ENCODE measurements at places on chromosomes 2 and 18. TPM values are rescaled to one million over a fixed set of nuclear protein-coding genes. Genes with fewer than 3 reads are reported as not detected.

DNA sequence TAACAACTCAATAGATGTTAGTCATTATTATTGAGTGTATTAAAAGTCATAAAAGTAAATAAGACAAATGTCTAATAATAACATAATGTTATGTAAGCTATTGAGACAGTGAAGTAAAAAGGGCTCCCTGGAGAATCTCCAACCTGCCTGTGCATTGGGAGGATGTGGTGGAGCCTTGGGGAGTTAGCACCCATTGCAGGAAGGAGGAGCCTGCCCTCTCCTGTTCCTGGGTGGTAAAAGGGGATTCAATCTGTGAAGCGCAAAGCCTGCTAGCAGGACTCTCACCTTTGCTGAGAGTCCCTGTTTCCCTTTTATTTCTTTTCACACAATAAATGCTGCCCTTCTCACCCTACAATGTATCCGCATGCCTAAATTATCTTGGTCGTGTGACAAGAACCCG lies 206.1 kb downstream of the RAB3GAP1 start:
- no peak for DNase-seq

DNA sequence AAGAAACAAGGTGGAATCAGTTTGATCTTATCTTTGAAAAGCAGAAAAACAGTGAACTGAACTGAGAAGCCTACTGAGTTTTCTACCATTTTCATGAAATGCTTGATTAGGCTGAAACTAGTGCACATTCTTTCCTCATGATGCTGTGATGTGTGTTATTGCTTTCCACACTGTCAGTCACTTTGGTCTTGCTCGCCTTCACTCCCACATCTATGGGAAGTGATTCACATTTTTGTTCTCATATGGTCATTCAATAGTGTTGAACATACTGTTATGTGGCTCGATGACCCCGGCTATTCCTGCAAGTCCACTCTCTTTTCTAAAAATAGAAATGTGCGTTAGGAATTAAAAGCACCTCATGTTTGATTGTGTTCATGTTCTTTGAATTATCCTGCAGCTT lies 129.7 kb downstream of the TGIF1 start:
- peak; percentile 30 for DNase-seq

- peak; percentile 89 for DNase-seq
Observed at GRCh38 chr2:130376433-130377293, 20.8 kb downstream of the PTPN18 start.

The SPDYA gene
- total RNA-seq, result 0.76 TPM

- peak; percentile 76 for DNase-seq
Observed at GRCh38 chr2:43225788-43226557, 433 bp downstream of the ZFP36L2 start.

GRCh38 chr2:221005338-221005737 lies 566.8 kb downstream of the EPHA4 start:
- DNase-seq, result no peak

The IWS1 gene
- 38.3 TPM for total RNA-seq

DNA sequence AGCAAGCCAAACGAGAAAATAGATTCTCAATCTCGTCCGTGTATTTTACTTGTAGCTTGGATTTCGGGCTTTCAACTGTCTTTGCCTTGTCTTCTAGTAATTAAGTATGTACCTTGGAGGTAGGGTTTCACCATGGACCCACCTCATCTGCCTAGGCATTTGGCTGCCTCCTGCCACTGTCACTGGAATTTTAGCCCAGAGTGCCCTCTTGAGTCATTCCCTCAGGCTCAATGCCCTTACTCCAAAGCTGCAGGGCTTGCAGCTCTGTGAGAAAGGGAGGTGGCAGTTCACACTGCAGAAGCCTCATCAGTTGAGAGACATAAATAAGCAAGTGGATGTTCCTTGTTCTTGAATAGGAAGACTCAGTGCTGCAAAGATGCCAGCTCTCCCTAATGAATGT lies 89.6 kb downstream of the VSNL1 start:
- DNase-seq, result no peak

DNA sequence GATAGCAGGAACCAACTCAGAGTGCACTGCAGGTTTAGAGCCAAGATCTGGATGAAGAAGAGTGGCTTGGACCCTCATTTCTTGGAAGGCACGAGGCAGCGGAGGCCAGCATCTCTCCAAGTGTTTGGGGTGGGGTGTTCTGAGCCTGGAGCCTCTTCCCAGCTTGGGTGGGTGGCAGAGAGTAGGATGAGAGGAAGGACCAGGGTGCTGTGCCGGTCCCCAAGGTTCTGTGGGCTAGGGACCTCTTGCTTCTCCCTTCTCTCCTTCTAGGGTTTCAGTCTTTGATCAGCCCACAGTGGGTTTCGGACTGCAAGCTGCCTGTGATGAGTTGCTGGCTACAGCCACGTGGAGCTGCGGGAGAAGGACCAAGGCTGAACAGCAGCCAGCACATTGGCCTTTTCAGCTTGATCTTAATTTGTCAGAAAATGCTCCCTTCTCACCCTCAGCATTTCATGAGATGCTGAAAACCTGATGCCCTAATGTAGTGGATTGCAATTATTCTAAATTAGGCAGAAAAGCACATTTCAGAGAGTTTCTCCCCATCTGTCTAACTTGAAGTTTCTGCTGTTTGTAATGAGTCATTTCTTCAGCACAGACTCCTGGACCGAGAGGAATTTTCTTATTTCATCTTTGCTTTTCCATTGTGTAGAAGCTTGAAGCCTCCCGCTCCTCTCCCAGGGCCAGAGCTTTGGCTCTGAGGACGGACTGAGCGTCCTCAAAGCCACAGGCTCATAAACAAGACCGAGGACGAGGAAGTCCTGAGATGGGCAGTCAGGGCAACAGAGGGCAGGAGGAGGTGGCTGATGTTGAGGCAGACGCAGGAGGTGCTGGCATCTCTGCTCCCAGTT lies 99.1 kb upstream of the HDAC4 start:
- no peak for DNase-seq

- DNase-seq, result no peak
Observed at GRCh38 chr2:45169339-45170190, 160.3 kb upstream of the SIX2 start.

The SP110 gene
- total RNA-seq, result 30.8 TPM

Measured in Karpas-422 (cell line).